ENCODE measurements at places on chromosomes 3 and 15.

- no peak for DNase-seq
Measured at GRCh38 chr15:87710406-87710805, 546.1 kb downstream of the NTRK3 start.

DNA sequence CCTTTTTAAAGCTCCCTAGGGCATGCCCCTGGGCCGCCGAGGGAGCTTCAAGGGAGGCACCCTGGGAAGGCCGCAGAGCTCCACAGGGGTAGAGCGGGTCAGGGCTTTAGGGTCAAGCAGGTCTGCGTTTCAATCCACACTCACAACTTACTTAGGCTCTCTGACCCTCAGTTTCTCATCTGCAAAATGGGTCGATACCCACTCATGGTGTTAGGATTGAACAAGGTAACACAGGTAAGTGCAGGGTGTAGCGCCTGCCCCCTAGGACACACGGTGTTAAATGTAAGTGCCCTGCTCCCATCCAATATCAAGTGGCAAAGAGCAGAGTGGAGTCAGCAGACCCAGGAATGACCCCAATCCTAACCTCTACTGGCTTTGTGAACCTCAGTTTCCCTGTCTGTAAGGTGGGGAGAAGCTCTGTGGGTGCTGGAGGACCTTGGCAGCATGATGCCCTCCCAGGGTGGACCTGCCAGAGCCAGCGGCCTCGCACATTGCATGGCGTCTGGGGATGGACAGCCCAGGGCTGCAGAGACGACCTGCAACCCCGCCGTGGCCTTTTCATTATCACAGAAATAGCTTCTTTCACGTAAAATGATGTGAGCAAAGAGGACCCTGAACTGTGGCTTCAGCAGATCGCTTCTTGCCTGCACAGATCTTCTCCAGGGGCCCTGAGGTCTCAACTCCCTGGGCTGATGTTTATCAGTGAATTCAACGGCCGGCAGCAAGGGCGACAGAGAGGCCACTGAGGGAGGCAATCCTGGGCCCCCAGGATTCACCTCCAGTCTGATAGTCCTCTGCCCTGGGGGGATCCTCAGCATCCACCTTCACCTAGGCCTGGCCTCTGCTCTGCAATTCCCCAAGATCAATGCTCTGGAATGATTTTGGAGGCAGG is 138.5 kb downstream of the CHSY1 start:
- no peak for DNase-seq

GRCh38 chr15:40006646-40007045 is 32.3 kb downstream of the SRP14 start:
- no peak for DNase-seq

DNA sequence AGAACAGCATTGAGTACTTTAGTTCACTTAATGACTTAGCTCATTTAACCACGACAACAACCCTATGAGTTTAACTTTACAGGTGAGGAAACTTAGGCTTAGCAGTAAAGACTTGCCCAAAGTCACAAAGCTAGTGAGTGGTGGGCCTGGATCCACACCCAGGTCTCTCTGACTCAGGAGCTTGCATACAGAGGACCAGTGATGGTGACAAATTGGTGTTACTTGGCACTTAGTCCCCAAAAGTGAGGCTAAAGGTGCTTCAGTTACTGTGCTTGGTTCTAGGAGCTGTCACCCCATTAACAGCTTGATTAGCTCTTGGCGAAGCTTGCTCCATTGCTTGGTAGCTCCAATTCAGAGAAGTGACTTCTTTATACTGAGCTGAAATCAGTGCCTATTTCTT is 6.1 kb downstream of the CELF6 start:
- no peak for DNase-seq

- peak; percentile 45 for DNase-seq
Measured at GRCh38 chr15:88653200-88654064, 14.6 kb downstream of the ISG20 start.

DNA sequence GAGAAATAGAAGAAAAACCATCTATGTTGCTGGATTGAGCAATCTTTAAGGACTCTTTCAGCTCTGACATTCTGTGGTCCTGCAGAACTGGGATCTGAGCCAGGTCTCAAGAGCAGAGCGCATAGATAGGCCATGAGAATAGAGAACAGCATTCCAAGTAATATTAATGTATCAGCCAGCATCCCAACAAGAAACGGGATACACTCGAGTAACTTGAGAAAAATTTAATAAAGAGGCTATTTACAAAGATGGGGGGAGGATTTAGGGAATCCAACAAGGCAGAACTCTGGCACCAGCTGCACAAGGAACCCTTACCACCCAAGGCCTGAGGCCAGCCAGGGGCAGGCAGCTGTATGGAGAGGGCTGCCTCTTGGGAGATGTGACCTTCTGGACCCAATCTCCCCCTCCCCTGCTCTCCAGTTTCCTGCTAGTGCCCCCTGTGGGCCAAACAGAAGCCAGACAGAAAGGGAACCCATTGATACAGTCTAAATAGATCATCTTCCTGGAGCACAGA is 8.2 kb downstream of the TMOD2 start:
- DNase-seq: no peak

DNA sequence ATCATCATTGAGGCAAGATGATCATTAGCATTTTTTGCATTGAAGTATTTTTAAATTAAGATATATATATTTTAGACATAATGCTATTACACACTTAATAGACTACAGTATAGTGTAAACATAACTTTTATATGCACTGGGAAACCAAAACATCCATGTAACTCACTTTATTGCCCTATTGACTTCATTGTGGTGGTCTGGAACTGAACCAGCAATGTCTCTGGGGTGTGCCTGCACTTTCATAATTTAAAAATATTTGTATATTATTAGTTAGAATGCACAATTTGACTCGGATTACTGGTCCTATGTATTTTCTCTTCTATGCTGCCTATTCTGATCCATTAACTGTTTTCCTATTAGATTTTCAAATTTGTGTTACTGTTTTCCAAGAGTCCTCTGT is 109.1 kb upstream of the SPATA12 start:
- no peak for DNase-seq

GRCh38 chr15:62934236-62934971 is 108.1 kb upstream of the TPM1 start:
- DNase-seq: no peak

- no peak for DNase-seq
Measured at GRCh38 chr15:93164409-93164808, 75.4 kb upstream of the RGMA start.

DNA sequence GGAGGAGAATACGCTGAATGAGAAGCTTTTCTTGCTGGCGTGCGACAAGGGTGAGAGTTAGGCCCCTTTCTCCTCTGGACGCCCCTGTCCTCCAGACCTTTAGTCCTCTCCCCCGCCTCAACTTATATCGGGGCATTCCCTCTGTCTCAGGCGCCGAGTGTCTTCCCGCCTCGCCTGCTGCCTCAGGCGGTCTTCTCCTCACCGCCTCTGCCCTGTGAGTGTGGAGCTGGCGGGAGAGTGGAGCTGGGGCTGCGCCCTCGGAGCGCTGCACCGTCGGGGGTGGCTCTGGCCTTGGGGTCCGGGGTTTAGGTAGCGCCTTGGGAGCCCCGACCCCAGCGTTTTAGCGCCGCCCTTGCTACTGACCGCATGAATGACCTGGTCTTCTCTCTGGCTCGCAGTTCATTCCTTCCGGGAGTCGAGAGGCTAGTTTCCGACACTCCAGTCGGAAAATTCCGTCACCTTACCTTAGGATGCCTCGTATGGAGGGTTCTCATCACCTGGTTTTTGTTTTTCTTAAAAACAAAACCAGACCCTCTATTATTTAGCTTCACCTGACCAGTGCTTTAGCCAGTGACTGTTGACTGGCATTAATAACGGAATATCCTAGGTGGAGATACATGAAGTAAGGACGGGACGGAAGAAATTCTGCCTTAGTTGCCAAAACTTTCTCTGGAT is 985 bp downstream of the TRPC1 start:
- peak; percentile 70 for DNase-seq

GRCh38 chr15:44666210-44667038 is 3.0 kb upstream of the SPG11 start:
- DNase-seq: no peak

DNA sequence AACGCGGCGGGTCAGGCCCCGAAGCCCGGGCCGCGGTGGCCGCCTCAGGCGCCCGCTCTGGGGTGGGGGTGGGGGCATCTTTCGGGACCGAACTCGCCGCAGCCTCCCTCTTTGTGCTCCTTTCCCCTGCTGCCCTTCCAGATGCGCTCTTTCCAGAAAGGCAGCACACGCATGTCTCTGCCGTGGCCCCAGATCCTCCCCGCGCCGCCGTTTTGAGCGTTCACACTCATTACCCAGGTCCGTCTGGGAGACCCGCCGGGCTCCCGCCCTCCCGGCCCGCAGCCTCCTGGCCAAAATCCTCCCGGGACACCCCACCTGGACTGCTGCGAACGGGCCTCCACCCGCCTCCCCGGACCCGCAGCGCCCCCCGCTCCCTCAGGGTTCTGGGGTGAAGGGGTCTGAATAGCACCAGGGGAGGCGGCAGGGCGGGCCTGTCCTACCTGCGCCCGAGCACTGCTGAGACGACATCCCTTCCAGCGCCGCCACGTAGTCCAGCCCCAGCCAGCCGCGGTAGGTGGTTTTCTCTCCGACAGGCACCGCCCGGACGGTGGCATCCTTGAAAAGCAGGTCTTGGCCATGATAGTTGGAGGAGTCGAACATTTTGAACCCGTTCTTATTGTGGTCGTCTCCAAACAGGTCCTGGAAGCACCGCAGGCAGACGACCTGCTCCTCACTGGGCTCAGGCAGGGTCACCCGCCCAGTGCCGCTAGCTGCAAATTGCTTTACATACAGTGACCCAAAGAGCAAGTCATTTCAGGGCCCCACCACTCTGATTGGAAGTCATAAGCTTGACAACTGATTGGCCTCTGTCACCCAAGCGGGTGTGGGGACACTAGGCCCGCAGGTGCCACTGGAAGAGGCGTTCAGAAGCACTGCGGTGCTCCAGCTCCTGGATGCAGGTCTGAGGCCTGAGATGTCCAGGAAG is 25.9 kb downstream of the MELTF start:
- DNase-seq: peak; percentile 71

DNA sequence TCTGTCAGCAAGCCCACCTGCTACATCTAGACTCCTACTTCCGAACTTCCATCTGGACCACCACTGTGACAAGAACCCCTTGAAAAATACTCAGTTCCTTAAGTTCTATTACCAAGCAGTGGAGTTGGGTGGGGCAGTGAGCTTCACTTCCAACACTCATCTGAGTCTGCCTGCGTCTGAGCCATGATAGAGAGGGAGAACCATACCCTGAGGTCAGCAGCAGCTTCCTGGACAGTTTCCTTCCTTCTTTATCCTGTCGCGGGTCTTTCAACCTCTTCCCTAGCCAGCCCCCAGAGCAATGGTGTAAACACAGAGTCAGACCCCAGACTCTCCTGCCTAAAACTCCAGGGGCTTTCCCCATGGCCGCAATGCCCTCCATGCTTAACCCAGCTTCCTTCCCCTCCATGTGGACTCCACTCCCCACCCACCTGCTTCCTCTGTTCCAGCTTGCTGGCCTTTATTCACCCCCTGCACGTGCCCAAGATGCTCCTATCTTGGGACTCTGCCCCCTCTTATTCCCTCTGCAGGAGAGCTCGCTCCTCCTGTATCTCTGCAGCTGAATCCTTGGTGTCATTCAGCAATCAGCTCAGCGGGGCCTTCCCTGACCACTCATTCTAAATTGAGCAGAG is 211.2 kb downstream of the SHQ1 start:
- DNase-seq: no peak

DNA sequence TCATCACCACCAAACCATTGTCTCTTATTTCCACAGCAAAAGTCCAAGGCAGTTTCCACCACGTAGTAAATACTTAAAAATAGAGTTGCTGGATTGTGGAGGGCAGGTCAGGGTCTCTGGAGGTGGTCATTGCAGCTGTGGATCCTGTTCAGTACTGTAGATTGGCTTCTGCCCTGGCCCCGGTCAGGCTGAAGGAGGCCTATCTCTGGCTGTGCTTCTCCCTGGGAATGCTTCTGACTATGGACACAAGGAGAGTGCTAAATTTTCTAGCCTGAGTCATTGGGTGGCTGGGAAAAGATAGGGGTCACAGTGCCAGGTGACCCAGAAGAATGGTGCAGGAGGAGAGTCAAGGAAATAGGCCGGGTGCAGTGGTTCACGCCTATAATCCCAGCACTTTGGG is 26.3 kb upstream of the GMPPB start:
- DNase-seq: peak; percentile 26

DNA sequence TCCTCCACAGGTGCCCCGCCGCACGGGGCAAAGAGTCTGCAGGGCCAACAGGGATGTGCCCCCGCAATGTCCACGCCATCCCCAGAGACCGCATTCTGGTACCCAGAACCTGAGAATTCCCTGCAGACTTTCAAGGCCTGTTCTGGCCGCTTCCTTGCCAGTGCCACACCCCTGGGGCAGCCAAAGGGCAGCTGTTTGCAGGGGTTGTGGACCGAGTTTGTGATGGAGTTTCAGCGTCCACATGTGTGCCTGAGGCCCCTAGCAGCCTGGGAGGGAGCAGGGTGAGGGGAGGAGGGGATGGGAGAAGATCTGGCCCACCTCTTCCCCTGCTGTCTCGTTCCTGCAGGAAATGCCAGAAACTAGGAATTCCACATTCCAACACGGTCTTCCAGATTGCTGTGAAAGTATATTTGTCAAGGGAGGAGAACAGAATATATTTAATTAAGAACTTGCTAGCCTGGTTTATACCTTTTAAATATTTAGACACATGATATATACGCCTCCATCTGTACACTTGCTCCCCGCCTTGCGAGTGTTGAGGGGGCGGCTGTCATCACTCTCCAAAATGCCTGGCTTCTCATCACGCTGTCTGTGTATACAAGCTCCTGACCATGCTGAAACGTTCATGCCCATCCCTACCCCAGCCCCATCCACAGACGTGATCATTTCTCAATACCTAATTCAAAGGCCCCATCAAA is 31.1 kb upstream of the RASA2 start:
- no peak for DNase-seq

GRCh38 chr15:65354835-65355172 is 23.0 kb downstream of the IGDCC3 start:
- DNase-seq: no peak

GRCh38 chr15:34914317-34914716 is 55.2 kb downstream of the AQR start:
- no peak for DNase-seq

DNA sequence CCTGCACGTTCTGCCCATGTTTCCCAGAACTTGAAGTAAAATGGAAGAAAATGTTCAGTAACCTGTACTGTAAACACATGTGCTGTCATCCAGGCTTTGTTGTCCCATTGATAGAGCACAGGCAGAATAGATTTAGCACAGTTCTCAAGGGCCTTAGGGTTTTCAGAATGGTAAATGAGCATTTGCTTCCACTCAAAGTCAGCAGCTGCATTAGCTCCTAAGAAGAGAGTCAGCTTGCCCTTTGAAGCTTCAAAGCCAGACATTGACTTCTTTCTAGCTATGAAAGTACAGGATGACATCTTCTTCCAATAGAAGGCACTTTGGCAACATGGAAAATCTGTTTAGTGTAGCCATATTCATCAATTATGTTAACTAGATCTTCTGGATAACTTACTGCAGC is 76.2 kb upstream of the TMEM108 start:
- no peak for DNase-seq

- DNase-seq: no peak
Measured at GRCh38 chr3:29283231-29284119, 2.6 kb downstream of the RBMS3 start.

DNA sequence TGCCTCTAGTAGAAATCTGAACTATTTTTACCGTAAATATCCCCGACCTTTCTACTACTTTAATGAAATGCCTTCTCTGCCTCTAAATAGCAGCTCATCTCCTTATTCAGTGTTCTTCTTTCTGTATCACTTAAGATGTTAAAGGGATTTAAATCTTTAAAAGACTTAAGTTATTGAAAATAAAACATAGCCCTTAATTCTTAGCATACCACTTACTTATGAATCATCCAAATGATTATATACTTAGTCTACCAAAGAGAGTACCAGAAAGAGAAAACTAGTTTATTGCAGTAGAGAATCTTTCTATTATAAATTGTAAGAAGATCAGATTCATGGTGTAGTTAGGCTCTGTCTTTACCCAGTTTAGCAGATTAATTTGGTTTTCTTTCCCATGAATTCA is 802.0 kb downstream of the TBL1XR1 start:
- DNase-seq: no peak
